ENCODE measurements at places on chromosomes 4 and X.

GRCh38 chr4:13860126-13860525, 232.6 kb upstream of the BOD1L1 start:
- DNase-seq = no peak

- DNase-seq = no peak
Observed at GRCh38 chr4:83618991-83619645, 83.2 kb downstream of the GPAT3 start.

- no peak for DNase-seq
Observed at GRCh38 chr4:77564231-77564630, 41.4 kb upstream of the CXCL13 start.

DNA sequence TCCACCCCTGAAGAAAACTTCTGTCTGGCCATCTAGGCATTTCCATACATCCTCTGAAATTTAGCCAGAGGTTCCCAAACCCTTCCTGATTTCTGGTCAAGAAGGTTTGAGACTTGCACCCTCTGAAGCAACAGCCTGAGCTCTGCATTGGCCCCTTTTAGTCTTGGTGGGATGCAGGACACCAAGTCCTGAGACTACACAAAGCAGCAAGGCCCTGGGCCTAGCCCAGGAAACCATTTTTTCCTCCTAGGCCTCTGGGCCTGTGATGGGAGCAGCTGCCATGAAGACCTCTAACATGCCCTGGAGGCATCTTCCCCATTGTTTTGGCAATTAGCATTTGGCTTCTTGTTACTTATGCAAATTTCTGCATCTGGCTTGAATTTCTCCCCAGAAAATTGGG, 196.6 kb downstream of the IL1RAPL2 start:
- DNase-seq = no peak

DNA sequence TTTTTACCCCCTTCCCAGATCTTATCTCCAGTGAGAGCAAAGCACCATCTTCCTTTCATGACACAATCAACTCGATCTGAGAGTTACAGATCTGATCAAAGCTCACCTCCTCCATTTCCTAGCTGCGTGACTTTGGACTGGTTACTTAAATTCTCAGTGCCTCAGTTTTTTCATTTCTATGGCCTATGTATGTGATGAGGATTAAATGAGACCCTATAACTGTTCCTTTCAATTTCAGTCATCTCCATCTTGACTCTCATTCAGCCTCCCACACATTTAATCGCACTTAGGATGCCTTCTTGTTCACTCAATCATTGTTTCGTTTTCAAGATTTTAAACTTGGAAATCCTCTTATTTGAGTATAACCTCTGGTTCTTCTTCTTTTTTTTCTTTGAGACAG, 20.1 kb upstream of the CXCR3 start:
- no peak for DNase-seq

DNA sequence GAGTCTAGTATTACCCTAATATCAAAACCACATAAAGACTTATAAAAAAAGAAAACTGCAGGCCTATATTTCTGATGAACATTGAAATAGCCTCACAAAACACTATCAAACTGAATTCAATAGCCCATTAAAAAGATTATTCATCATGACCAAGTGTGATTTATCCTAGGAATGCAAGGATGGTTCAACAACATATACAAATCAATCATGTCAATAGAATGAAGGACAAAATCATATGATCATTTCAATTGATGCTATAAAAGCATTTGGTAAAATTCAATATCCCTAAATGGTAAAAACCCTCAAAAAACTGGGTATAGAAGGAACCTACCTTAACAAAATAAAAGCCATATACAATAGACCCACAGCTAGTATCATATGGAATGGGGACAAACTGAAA, 797.9 kb upstream of the INTU start:
- no peak for DNase-seq

GRCh38 chr4:159483782-159484741, 381.2 kb downstream of the RAPGEF2 start:
- DNase-seq = no peak

GRCh38 chr4:141079393-141079930, 53.8 kb downstream of the RNF150 start:
- DNase-seq = no peak

GRCh38 chr4:47017081-47017480, 14.3 kb upstream of the GABRB1 start:
- DNase-seq = no peak

GRCh38 chrX:152656890-152657289, 19.2 kb downstream of the GABRQ start:
- DNase-seq = no peak

DNA sequence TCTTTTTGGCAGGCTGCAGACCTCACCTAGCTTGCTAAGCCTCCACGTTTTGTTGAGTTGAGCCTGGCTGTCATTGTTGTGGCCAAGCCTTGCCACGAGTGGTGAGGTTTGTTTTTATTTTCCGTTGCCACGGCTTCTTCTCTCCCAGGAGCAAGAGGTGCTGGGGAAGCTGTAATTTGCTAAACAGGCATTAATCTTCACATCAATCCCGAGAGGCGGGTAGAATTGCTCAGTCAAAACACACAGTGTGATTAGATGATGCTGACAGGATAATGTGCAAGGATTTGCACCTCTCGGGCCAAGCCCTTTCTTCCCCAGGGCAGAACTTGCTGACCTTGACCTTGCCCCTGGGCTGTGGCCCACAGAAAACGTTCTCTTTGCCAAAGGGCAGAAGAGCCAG, 72.2 kb upstream of the ATP6AP2 start:
- DNase-seq = no peak

GRCh38 chr4:156111686-156112085, 158.0 kb upstream of the CTSO start:
- DNase-seq = no peak

- DNase-seq = no peak
Observed at GRCh38 chrX:109747681-109748080, 14.6 kb upstream of the ACSL4 start.

DNA sequence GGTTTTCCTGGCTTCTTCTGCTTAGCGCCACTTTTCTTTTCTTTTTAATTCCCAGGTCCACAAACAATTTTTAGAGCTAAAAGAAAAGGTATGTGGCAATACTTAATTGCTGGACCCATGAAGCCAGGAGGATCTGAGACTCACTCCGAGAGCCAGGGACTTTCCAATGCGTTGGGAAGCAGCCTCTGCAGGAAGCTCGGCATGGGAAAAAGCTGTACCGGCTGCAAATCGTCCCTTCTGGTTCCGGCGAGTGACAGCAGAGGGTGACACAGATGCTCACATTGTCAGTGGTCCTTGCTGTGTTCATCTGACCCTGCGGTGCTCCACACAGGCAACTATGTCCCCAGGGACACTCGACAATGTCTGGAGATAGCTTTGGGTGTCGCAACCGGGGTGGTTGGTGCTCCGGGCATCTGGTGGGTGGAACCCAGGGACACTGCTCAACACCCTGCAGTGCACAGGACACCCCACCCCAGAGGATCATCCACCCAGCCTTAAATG, 164.0 kb downstream of the PRKX start:
- no peak for DNase-seq
